ENCODE measurements at places on chromosomes 13 and 19.

DNA sequence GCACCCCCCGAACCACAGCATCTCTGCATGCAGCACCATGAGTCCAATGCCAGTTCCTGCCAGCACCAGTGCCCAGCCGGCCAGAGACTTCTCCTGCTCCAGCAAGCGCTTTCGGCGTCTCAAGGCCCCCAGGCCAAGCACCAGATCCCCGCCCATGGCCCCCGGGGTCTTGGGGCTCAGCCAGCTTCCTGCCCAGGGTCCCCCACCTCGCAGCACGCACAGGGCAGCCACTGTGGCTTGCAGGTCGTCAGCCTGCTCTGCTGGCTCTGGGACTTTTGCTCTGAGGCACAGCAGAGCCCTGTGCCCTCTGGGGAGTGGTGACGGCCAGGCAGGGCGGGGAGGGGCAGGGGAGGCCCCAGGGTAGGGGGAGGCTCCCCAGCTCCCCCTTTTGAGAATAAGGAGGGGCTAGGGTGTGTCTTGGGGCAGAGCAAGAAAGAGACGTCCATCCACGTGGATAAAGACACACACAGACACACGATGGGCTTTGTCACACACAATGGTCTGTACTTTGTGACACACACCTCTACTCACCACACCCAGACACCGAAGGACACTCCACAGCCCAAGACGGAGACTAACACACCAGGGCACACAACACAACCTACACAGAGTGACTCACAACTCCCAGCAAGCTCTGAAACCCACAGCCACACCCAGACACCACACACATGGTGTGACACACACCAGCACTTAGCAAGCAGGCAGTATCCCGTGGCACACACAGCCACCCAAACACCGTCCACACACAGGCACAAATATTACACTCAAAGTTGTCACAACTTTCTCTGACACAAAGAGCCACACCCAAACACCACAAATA, at the start of gene KCNN4:
Gene KCNN4 (minus strand): TSS at position 268 of the 820 bp plus-strand sequence. CDS start 112 bp downstream, at position 156.
- no peak for DNase-seq

DNA sequence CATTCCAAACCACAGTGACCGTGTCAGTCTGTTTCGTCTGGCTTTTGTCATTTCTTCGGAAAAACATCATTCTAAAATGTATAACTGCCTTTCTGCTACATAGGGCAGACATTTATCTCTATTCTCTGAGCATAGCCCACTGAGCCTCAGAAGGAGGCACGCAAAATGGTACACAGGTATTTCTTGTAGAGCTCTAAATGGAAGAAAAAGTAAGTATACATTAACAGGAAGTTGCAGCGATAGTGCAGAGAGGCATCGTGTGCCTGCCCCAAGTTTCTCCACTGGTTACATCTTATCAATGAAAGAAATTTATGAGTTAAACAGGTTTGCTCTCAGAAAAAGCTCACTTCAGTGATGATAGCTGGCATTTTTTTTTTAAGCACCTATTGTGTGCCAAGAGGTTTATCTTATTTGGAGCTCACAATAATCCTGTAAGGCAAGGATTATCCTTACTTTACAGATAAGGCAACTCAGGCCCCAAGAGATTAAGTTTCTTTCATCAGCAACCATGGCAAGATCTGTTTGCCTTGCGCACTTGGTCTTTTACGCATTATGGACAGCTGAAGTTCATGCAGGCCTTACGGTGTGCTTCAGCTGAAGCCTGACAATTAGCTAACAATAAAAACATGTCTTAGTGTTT, 1.2 kb upstream of the RCBTB2 start:
- DNase-seq: no peak

GRCh38 chr13:92256211-92256610, 857.8 kb downstream of the GPC5 start:
- DNase-seq: no peak

DNA sequence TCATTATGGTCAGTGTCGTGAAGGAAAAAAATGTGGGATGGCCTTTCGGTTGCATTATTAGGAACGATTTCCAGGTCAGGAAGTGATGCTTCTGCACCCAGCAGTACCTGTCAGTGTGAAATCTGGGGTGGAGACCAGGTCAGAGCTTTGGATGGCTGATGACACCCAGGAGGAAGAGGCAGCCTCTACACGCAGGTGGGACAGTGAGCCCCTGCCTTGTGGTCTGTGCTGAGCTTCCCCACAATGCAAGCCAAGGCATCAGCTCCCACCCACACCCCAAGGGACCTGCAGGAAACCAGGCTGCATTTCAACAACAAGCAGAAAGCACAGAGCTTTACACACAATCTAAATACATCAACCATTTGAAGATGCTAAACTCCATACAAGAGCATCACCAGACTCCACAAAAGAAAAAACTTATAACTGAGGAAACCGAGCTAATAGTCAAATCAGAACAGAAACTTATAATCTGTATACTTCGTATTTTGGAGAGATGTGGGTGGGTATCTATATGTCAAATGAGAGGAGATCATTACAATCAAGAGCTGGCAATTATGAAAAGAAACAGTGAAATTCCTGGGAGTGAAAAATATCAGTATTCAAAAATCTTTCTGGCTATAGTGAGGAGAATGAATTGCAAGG, 130.1 kb downstream of the ZDHHC20 start:
- no peak for DNase-seq

DNA sequence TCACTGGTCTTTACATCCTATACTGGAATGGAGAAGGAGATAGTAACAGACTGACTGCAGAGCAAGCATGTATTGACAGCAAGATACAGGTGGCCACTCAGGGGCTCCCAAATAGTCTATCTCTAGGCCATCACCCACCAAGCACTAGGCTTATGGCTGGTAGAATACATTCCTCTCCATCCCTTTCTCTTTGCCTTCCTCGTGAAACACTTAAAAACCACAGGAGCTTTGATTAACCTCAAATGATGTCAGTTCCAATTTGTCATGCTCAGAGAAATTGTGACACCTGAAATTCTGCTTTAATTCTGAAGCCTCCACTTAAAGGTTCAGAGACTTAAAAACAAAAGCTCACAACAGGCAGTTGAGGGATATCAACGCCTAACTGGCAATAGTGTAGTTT, 17.2 kb downstream of the ENOX1 start:
- DNase-seq: no peak

DNA sequence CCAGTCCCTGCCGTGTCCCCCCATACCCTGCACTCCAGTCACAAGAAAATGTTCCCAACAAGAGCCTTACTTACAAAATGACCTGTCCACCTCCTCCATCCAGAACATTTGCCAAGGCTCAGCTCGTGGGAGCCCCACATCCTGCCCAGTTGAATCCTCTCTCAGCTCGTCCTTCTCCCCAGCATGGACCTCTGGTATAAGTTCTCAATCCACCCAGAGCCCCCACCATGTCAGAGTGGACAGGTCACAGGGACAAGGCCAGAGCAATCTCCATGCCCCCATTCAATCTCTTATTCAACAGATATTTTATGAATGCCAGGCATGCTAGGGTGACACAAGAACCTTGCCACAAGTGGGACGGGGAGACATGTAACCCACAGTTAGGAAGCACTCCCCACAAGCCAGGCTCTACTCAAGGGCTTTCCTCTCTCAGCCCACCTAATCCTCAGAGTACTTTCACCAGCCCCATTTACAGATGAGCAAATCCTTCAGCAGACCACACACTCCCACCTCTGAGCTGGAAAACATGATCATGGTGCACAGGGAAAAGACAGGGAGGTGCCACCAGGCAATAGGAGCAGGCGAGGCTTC, 15.1 kb downstream of the DEDD2 start:
- DNase-seq: no peak

- no peak for DNase-seq
Observed at GRCh38 chr13:53782488-53782961, 753.9 kb downstream of the OLFM4 start.

DNA sequence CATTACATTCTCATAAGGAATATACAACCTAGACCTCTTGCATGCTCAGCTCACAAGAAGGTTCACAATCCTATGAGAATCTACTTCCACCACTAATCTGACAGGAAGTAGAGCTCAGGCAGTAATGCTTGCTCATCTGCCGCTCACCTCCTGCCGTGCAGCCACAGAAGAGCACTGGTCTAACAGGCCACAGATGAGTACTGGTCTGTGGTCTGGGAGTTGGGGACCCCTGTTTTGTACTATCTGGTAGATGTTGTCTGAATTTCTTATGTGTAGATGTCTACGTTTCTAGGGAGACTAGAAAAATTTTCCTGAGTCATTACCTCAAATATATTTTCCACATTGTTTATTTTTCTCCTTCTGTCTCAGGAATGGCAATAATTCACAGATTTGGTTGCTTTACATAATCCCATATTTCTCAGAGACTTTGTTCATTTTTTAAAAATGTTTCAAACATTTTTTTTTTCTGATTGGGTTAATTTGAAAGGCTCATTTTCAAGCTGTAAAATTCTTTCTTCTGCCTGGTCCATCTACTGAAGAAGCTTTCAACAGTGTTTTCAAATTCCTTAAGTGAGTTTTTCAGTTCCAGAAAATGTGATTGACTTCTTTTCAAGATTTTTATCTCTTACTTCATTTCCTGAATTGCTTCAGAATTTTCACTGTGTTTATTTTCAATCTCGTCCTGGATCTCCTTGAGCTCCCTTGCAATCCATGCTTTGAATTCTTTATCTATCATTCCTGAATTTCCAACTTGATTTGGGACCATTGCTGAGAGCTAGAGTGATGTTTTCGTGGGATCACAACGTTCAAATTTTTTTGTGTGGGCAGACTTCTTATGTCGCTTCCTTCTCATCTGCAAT, 1322.2 kb downstream of the PCDH9 start:
- DNase-seq: no peak

GRCh38 chr19:35211545-35212230, 16.9 kb downstream of the FAM187B start:
- DNase-seq: no peak

DNA sequence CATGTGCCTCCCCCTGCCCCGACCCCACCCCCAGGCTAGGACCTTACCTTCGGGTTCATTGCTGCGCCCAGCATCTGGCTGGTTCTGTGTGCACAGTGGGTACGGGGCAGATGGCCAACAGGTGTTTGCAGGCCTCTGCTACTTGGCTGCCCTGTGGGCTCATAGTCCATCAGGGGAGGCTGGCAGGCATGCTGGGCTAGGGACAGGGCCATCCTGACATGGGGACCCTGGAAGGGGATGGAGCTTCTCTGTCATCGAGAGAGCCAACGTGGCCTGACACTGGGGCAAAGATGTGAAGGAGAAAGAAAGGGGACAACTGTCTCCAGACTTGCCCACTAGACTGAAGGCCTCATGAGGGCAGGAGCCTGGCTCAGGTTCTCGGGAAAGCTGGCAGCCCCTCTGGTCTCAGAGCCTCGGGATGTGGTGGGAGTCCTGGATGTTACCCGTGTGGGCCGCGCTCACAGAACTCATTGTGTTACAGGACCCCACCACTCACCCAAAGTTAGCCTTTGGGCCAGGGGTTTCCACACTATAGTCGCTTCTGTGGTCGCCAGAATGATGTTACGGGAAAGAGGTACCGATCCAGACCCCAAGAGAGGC, 4.7 kb downstream of the ZNF536 start:
- no peak for DNase-seq

DNA sequence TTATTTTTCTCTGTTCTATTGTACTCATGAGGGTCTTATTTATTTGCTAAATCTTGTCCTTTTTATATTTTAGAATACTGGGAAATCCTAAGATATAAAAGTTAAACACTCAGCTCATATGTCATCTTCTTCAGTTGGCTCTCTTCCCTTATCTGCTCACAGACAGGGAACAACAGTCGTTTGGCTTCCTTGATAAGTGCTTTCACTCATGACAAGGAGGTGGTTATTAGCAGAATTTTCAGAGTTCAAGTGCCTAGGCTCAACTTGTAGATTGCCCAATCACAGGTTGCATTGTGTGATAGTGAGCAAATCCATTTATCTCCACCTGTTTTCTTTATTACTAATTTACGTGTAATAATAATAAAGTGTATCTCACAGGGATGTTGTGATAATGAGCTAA, 620.3 kb upstream of the PCDH20 start:
- no peak for DNase-seq

GRCh38 chr13:97866346-97866745, 87.1 kb upstream of the IPO5 start:
- DNase-seq: no peak

DNA sequence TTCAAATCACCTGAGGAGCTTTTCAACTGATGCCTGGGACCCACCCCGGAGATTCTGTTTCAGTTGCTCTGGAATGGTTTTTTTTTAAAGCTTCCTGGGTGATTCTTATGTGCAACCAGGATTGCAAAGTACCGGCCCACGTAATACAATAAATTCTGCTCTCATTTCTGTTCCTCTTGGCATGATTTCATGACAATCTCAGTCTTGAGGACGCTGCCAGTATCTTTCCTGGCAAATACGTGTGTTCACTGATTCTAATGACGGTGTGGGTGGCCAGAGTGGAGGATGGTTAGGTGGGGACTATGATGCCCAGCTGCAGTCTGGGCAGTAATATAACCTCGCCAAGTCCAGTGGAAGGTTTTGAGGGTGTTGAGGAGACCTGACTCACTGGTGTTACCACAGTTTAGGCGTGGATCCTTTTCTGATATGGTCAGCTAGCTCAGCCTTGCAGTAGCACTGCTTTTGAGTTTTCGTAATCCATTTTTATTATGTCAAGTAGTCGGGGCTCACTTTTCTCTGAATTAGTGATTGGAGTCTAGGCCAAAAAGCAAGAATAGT, 49.4 kb downstream of the FAM124A start:
- no peak for DNase-seq

- DNase-seq: no peak
Observed at GRCh38 chr13:29059800-29060199, 239.7 kb downstream of the MTUS2 start.

GRCh38 chr13:110179116-110179856, 127.7 kb downstream of the COL4A1 start:
- DNase-seq: no peak

DNA sequence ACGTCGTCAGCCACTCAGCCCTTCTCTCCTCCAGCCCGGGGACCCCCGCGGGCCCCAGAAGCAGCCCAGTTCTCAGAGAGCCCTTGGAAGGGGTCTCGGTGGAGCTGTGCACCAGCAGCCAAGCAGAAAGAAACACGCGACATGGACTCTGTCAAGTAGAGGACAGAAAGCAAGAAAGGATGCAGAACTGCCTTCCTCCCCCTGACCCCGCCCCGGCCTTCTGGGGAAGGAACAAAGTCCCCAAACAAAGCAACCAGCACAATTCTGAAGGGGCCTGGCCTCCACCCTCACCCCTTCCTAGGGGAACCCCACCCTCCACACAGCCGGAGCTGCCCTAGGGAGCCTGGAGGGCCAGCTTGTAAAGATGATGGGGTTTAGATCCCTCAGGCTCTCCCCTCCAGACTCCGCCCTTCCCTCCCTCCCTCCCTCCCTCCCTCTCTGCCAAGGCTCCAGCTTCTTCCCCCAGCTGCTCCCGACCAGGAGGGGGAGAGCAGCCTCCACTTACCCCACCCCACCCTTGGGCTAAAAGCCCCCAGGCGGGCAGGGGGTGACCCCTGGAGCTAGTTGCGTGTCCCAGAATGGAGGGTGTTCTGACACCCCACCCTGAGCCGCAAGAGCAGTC, 7.8 kb downstream of the LYL1 start:
- no peak for DNase-seq

DNA sequence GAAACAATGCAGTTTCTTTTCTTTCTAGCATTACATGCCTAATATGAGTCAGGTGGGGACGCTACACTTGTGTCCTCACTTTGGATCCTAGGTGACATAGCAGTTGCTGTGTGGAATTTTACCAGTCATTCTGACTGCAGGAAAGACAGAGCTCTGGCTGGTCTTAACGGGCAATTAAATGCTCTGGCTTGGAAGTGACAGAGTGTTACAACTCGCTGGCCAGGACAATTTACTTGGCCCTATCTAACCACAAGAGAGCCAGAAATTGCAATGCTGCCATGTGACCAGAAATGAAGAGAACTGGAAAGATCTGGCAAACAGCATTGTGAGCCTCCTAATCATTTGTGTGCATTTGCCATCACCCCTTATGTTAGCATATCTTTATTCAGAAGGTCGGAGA, 351.1 kb downstream of the DCT start:
- DNase-seq: no peak

- no peak for DNase-seq
Observed at GRCh38 chr19:13164343-13165161, 14.3 kb downstream of the IER2 start.
